ENCODE measurements at places on chromosomes 12 and 14.

GRCh38 chr12:27573972-27574371, 50.0 kb downstream of the PPFIBP1 start:
- DNase-seq, result no peak

DNA sequence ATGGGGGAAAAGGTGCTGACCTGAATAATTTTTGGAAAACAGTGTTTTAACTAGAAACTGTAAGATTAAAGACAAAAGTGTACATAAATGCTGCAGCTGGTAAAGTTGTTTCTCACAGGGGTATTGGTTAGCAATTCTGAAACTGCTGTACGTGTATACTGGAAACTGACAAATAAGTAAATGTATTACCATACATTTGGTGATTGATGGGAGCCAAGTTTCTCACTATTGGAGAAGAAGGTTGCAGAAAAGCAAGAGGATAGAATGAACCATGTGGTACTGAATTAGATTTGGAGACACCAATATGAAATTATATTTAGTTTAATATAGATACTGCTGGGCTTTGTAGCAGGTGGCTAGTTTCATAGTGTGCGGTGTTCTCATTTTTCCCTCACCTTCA, 19.6 kb upstream of the FBXO33 start:
- DNase-seq, result no peak

DNA sequence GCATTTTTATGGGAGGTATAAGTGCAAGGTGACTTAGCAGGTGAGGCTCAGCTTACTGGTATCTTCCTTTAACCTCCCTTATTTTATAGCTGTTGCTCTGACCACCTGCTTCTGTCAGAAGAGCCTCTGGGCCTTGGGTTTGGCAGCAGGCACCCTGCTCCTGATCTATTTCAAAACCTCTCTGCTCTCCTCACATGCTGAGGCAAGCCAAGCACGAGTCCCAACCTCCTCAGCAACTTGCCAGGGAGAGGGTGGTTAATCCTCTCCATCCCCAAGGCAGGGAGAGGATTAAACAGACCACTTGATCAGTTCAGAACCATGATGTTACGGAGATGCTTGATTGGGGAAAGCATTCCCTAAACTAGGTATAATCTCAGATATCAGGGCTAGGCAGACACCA, 5.4 kb downstream of the PLEKHH1 start:
- DNase-seq, result no peak

DNA sequence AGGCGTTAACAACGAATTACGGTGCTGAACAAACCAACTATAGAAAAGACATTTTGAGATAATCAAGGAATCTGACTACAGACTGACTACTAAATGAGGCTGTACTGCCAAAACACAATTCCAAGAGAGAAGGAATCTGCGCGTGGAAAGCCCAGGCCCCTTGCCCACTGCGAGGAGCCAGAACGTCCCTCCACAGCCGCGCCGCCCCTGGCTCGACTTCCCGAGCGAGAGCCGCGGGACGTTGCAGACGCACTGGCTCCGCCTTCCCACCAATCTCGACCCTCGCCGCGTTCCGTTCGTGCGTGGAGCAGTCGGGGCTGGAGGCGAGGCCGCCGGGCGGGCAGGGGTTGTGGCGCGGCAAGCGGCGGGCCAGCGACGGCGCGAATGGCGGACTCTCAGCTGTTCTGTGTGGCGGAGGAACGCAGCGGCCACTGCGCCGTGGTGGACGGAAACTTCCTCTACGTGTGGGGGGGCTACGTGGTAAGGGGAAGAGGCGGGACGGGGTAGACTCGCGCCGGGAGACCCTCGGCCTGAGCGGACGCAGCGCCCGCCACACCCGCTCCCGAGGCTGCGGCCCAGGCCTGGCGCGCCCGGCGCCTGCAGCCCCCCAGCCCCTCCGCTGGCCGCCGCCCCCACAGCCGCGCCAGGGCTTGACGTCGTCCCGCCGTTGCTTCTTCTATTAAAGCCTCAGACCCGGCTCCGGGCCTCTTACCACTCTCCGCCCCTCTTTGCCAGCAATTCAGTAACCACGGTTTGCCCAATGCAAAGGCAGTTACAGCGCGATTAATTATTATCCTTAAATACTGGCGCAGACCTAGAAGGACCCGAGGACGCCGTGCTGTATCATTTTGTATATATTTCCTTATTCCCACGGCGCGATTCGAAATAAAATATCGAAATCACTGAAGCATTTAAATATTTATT, at the start of gene KLHDC1:
TSS of gene KLHDC1 (plus strand) at position 310 of the 924 bp plus-strand sequence. CDS start at position 385, 75 bp downstream.
- DNase-seq, result peak; percentile 93

DNA sequence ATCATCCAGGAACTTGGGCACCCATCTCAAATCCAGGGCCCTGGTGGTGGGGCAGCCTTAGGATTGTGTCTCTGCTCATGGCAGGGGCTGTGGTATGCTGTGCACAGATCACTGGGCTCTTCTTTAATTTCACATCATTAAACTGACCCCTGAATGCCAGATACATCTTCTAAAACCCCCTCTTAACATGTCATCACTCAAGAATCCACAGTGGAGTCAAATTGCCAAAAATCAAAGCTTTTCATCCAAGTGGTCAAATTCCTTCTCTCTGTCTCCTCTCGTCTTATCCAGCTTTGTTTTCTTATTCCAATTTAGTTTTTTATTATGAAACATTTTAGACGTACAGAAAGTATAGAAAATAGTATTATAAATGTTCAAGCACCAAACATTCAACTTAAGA, 97.5 kb downstream of the ADCK1 start:
- DNase-seq, result no peak

DNA sequence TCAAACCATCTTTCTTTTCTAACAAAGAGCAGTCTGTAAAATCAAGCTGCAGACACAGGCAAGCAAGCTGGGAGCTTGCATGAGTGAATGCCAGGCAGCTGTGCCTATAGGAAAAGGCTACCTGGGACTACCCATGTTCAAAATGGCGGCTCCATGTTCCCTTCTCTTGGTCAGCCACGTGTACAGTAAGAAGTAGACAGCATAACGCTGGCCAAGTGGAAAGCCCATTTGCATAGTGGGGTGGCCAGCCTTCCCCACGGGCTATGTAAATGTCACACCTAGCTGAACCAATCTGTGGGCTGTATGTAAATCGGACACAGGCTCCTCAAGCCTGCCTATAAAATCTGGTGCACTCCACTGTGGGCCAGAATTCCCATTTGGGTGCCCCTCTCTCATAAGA, 117.1 kb downstream of the SYT10 start:
- no peak for DNase-seq

DNA sequence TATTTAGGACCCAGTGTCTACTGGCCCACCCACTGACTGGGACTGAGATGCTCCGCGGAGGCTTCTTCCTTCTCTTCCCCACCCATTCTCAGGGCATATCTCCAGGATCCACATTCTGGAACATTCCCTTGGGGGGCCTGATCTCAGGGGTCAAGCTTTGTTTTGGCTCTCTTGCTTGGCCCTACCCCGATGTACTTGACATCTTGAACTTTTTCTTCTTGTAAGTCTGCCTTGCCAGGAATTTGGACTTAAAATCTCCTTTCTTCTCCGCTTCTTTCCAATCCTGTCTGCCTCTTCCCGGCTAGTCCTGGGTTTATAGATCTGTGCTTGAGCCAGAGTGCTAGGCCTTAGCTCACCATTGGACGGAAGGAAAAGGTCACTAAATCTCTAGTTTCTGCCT, 22.1 kb downstream of the DACT1 start:
- DNase-seq, result no peak

- no peak for DNase-seq
Observed at GRCh38 chr14:45298423-45299117, 45.6 kb upstream of the MIS18BP1 start.

GRCh38 chr12:116319898-116320621, 42.6 kb upstream of the MED13L start:
- DNase-seq, result peak; percentile 69
